ENCODE measurements at places on chromosomes 2 and 18.

DNA sequence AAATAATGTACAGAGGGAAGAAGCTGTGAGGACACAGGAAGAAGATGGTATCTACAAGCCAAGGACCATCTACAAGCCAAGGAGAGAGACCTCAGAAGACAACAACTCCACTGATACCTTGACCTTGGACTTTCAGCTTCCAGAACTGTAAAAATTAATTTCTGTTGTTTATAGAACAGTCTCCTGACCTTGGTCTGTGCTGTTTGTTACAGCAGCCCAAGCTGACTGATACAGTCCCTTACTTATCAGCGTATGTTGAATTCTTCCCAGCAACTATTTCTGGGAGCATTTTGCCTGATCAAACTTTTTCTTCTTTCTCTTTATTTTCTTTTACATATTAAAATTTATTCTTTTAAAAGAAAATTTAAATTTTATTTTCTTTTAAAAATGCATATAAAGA lies 47.8 kb upstream of the IGFBP2 start:
- no peak for DNase-seq

- no peak for DNase-seq
These were observed 91.9 kb downstream of the MRPS9 start for GRCh38 chr2:105129722-105130232.

DNA sequence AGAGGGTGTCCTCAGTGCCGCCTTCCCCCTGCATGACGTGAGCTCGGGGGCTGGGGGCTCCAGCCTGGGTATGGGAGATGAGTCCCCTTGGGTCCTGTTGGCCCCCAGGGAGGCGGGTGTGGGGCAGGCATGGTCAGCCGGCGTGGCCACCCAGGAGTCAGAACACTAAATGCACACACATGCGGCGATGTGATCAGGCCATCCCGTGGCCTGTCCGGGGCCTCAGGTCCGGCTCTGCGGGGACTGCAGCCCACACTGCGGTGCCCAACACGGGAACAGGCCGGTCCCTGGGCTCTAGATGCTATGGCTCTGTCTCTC lies 13.8 kb downstream of the ANO7 start:
- DNase-seq: no peak

DNA sequence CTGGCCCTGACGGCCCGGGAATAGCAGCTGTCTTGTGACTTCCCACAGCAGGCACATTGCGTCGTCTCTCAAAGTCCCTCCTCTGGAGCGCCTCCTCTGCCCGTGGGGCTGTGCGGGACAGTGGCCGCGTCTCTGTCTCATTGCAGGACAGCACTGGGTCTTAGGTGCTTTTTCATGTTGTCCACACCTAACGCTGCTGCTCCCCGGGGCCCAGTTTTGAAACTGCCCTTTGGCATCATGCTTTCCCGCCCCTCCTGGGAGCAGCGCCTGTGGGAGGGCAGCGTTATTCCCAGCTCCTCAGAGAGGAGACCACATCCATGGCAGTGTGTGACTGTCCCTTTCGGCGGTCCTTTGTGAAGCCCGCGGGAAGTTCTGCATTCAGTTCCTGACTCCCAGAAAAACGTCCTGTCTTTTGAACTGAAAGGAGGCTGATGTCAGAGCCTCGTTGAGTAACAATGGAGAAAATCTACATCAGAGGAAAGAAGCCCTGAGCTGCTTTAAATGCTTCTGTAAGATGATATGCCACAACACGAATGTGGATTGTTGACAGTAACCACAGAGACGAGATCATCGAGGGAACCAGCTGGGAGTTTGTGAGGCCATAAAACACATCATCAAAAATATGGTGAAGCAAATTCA lies 226.0 kb downstream of the FAM210A start:
- peak; percentile 50 for DNase-seq

DNA sequence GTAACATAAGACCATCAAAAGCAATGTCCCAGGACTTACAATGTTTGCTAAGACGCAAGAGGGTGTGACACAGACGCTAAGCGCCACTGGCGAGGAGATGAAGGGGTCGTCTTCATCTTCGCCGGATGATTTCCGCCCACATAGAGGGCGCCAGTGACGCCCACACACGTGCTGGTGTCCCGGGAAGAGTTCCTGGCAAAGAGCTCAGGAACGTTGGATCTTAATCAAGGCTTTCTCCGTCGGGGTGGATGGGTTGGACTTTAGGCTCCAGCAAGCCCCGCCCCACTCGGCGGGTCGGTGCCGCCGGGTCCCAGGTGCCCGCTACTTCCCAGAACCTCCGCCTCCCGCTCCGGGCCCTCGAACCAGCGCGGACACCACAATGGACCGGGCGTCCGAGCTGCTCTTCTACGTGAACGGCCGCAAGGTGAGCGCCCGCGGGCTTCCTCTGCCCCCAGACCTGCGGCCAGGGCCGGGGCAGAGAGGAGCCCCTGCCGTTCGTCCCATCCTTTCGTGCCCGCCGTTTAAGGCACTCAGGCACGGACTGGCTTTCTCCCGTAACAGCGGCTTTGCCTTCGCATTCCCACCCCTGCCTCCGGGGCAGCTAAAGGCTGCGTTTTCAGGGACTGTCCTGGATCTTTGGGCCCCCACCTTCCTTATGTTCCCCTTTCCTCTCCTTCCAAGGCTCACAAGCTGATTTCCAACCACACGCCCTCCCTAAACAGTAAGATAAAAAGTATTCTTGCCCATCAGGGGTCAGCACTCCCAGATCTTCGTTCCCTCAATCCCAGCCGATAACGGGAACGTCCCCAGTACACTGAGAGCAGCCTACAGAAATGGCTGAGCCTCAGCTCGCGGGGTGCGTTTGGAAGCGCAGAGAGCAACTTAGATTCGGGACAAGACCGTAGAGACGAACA lies at the start of gene AOX1:
Gene AOX1, plus strand, starts transcription at position 285 of the 914 bp plus-strand sequence. Its CDS starts 95 bp downstream, at position 380.
- DNase-seq: no peak

DNA sequence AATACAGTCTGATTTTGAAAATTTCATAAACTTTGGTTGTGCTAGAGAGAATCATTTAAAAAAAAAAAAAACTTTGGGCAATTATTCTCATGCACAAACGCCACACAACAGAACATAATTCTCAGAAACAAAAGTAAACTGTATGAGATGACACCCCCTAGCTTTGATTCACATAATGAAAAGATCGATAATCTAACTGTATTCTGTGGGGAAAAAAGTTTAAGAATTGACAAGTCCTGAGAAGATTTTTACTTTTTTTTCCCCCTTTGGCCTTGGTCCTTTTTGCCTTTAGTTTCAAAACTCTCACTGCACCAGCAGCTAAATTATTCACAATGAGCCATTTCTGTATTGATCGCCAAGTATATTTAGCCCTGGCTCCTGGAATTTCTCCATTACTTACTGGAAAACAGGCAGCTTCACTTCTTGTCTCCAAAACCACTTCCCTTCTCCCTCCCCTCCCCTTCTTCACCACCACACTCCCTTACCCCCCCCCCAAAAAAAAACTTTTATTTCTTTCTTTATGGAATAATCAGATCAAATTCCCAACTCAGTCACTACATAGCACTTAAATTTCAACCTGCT lies 2.0 kb downstream of the IKZF2 start:
- DNase-seq: no peak

- DNase-seq: peak; percentile 43
These were observed 11.9 kb upstream of the AGFG1 start for GRCh38 chr2:227460070-227460485.

GRCh38 chr2:68726608-68727367 lies 7.8 kb upstream of the ARHGAP25 start:
- no peak for DNase-seq

GRCh38 chr2:170813611-170814532 lies 2.8 kb upstream of the GAD1 start:
- peak; percentile 25 for DNase-seq

DNA sequence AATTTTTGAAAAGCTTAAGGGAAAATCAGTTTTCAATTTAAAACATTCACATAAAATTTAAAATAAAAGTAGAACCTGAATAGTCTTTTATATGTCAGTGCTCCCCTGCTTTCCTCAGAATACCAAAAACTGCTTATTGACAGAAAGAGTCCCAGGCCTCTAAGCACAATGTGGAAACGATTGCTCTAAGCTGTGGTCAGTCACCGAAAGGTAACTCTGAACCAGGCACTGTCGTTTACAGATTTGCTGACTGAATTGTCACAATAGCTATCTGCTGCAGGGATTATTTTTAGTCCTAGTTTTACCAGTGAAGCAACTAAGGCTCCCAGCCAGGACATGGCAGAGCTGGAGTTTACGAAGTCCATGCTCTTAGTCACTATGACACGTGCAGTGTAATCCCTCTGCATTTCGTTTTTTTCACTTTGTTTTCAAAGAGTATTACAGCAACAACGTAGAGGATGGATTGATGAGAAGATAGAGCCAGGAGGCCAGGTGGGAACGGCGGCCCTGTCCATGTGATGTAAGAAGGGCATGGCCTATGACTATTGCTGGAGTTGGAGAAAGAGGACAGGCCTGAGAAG lies 28.1 kb upstream of the TMEM247 start:
- DNase-seq: no peak

GRCh38 chr2:14199040-14199439 lies 433.5 kb upstream of the LRATD1 start:
- no peak for DNase-seq

GRCh38 chr2:230405824-230406223 lies 10.2 kb upstream of the SP100 start:
- no peak for DNase-seq

DNA sequence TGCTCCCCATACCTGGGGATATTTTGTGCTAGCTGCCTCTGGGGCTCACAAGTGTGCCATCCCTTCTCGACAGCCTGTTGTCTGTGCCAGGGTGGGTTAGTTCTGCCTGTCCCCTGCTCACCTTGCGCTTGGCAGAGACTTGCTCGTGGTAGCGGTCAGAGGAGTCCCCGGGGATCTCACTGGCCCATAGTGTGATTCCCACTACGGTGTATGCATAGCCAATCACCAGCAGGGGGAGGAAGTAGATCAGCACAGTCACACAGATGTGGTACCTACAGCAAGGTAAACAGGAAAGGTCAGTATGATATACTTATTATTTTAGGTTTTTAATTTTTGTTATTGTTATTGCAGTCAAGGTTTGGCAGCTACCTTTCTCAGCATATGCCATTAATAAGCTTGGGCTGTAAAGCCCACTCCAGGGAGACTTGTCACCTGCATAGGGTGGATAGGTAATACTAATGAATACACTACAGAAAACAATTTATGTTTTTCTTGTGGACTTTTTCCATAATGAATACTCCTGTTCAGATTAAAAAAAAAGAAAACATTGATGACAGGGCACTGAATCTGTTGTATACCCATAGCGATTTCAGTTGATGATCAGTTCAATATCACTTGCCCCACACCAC lies 95.2 kb downstream of the POLE4 start:
- DNase-seq: no peak

GRCh38 chr2:199258291-199258690 lies 199.4 kb downstream of the SATB2 start:
- no peak for DNase-seq

DNA sequence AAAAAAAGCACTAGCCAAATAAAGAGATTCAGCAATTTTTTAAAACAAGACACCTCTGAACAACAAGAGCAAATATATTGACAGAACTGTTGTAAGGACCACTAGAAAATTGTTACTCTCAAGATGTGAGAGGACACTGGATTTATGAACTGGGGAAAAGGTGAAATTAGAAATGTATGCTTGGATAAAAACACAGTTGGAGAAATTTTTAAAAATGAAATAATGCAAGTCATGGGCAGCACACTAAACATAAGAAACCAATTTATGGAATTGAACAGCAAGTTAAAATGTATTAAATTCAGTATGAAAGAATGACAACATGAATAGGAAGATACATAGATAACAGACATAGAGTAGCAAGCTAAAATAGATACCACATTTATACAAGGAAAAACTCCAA lies 377.4 kb downstream of the LRRTM4 start:
- DNase-seq: no peak

DNA sequence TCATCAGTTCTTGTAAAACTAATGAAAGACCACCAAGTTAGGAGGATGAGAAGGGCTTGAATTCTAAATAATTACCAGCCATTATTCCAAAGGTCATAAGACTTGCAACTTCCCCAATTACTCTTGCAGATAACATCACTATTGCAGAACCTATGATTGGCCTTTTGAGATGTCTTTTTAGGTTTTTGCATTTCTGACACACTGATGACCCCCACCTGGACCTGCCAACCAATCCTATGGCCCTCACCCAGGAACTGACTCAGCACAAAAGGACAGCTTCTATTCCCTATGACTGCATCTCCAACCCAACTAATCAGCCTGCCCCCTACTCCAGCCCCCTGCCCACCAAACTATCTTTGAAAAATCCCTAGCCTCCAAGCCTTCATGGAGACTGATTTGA lies 111.5 kb upstream of the COPS8 start:
- DNase-seq: no peak

- peak; percentile 63 for DNase-seq
These were observed at the start of gene MYO3B for GRCh38 chr2:170177950-170178781. MYO3B (plus strand) TSS chr2:170178147; CDS start chr2:170178288, 141 bp downstream.

DNA sequence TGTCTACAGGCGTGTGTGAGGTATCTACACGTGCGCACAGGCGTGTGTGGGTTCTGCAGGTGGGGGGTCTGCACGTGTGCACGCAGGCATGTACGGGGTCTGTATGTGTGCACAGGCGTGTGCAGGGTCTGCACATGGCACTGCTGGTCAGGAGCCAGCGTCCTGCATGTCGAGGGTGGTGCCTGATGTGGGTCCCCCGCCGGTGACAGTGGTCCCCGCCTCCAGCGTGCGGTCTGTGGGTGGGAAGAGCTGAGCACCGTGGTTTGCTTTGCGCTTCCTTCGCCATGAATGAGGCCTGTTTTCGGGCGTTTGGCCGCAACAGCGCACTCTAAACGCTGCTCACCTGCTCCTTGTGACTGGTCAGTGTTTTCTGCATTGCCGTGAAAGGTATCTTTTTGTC lies 57.2 kb downstream of the CTDP1 start:
- DNase-seq: no peak

DNA sequence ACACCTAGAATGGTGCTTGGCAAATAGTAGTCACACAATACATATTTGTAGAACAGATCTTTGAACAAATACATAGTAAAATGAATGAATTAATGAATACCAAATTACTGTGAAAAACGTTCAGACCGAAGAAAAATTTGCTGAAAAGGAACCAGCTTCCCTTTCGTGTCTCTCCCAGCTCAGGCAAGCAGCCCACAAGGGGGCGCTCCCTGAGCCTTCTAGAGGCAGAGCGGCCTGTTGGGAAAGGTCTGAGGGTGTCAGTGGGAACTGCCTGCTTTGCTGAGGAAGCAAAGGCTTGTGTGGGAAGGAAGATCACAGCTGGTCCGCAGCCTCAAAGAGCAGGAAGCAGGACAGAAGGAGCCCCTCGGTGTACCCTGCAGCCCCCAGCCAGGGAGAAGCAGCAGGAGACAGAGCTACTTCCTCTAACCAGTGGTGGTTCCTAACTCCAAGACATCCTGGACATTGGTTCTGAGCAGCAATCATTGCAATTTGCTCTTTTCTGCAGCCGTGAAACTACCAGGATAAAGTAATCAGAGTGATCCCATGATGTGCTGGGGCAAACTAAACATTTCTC lies 231.1 kb downstream of the ANKRD30B start:
- no peak for DNase-seq

DNA sequence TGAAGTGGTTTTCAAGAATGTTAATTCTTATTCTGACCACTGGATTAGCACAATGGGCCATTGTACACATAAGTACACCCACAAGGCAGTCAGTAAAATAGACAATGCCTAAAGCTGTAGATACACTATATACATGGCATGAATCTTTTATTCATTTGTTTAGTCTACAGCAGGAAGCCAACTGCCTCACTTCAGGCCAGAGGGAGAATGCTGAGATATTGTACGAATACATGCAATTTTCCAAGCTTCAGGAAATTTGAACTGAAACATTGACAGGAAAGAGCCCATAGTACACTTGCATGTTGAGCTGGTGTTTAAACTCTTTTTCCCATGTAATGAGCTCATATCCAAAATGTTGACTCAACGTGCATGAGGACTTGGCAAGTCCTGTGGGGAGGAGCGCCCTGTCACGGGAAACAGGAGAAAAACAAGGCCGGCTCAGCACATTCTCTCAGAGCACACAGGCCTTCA lies 111.6 kb upstream of the CYP1B1 start:
- DNase-seq: no peak

- no peak for DNase-seq
These were observed 16.0 kb downstream of the TMEM177 start for GRCh38 chr2:119694845-119695521.

Data from fibroblast of skin of left quadriceps (primary cell).